ENCODE measurements at places on chromosomes 12 and 14.

DNA sequence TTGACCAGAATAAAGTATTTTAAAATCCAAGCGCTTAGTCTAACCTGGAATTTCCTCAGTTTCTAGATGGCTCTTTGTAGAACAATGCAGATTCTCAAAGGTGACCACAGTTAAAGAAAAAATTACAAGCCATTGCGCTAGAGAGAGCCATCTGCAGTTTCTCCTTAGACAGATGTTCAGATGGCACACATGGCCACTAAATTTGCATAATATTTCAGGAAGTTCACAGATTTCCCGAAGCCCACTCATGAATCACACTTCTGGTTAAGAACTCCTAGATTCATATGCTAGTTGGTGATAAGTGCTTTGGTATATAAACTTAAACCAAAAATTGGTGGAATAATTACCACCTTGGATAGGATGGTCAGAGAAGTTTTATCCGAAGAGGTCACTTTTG lies 749 bp downstream of the AKAP3 start:
- DNase-seq = no peak

DNA sequence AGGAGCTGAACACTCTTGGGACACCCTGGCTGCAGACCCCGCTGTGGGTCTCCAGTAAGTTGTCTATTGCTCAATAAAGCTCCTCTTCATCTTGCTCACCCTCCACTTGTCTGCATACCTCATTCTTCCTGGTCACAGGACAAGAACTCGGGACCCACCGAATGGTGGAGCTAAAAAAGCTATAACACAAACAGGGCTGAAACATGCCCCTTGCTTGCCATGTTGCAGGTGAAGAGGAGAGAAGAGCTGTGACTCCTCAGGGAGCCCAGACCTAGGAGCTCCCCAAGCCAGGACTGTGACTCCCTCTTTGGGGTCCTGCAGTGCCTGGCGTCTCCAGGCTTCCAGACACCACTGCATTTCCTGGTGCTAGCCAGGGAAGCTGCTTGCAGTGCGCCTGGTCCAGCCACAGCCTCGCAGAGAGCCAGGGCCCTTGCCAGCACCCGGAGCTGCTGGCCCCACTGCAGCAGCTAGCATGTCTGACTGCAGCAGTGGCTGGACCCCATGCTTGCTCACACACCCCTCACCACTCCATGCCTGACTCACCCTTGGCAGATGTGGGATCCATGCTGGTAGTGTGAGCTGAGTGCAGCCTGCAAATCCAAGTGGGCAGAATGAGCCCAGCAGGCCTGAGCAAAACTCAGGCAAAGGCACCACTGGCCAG lies 37.1 kb upstream of the OR5AU1 start:
- no peak for DNase-seq

DNA sequence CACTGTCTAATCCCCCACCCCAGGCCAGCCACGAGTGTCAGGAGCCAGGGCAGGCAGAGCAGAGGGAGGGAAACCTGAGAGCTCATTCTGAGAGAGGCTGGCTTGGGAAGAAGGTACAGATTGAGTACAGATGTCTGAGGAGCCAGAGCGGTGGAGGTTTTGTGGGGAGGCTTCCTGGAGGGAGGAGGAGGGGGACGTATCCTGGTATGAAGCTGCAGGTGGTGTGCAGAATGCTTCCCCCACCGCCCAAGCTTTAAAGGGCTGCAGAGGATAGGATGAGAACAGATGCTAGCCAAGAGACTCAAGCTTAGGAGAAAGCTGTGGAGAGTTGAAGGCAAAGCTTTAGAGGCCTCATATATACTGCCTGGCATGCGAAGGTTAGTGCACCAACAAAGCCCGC lies 3.2 kb upstream of the TAMALIN start:
- no peak for DNase-seq

GRCh38 chr14:33652566-33653307 lies 298.1 kb downstream of the EGLN3 start:
- DNase-seq = no peak

GRCh38 chr12:68163560-68164081 lies 4.1 kb upstream of the IFNG start:
- no peak for DNase-seq

- DNase-seq = no peak
These were observed 24.7 kb upstream of the OR6J1 start for GRCh38 chr14:22668863-22669262.

DNA sequence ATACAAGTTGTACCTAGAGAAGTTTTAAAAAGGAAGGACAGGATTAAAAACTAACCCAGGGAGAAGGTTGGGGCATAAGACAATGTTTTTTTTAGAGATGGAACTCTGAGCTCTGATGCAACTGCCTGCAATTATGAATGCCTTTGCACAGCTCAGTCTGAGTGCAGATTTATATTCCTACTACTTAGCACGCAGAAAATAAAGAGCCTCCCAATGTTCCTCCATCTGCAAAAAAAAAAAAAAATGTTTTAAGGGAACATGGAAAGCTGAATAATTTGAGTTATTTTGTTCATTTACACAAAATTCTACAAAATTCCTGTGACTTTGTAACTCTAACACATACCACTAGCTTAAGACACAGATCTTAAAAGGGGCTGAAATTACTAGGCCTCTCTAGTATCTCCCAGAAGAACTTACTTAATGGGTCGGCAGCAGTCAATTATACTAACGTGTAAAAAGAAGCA lies 15.7 kb downstream of the CLIP1 start:
- DNase-seq = no peak

GRCh38 chr14:31746326-31746725 lies 185.1 kb downstream of the NUBPL start:
- no peak for DNase-seq

- no peak for DNase-seq
These were observed 252.6 kb downstream of the ACSS3 start for GRCh38 chr12:81330480-81330879.

- DNase-seq = no peak
These were observed 14.7 kb downstream of the HMGA2 start for GRCh38 chr12:65839027-65839426.

GRCh38 chr14:100644784-100645183 lies 57.6 kb upstream of the BEGAIN start:
- DNase-seq = no peak

GRCh38 chr12:51815571-51815970 lies 32.9 kb downstream of the FIGNL2 start:
- DNase-seq = no peak

DNA sequence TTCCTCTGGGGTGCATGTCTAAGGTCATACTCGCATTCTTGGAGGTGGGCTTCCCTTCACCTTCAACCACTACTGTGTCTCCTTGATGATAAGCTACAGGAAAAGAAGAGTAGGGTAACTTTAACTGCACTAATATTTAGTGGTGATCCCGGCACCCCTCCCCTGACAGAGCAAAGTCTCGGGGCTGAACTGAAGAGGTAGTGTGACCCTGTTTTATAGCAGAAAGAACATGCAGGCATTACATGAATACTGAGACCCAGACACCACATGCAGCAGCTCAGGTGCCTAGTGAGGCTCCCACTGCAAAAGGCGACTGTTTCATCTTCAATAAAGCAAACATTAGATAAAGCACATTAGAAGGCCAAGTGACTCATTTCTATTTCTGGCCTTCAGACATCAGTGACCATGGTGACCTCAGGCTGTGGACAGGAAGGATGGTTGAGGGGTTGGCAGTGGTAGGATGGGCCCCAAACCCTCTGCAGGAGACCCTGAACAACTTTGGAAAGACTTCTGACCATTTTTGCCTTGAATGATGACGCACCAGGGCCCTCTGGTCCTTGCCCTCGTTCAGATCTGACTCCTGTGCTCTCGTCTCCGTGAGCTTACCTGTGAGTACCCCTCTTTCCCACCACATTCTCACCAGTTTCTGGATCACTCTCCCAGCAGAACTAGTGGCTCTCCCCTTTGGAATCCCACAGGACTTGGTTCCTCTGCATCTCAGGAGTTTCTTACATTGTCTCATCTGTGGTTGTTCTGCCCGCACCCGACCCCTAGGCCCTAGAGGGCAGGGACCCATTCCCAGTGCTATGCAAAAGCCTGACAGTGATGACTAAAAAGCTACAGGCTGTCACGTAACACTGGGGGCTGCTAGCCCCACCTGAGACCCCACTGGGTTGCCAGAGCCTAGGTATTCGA lies 23.8 kb upstream of the JPH4 start:
- DNase-seq = no peak

- no peak for DNase-seq
These were observed 23.2 kb downstream of the HAL start for GRCh38 chr12:95972832-95973456.

- DNase-seq = no peak
These were observed 1493.6 kb downstream of the AACS start for GRCh38 chr12:126558810-126559209.

DNA sequence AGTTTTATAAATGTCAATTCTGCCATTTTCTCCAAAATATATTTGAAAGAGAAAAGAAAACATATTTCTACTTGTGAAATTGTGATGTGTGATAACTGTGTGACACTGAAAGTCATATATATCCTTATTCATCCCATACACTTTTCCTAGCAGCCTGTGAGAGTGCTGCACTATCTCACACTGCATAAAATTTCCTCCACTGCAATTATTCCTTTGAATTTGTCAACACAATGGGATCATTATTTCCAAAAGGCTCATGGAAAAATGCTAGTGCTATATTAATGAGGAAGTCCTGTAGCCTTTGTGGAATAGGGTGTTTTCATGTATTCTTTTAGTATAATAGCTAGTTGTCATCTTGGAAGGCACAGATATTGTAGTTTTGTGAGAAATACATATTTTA lies 504.1 kb downstream of the RPL10L start:
- DNase-seq = no peak

DNA sequence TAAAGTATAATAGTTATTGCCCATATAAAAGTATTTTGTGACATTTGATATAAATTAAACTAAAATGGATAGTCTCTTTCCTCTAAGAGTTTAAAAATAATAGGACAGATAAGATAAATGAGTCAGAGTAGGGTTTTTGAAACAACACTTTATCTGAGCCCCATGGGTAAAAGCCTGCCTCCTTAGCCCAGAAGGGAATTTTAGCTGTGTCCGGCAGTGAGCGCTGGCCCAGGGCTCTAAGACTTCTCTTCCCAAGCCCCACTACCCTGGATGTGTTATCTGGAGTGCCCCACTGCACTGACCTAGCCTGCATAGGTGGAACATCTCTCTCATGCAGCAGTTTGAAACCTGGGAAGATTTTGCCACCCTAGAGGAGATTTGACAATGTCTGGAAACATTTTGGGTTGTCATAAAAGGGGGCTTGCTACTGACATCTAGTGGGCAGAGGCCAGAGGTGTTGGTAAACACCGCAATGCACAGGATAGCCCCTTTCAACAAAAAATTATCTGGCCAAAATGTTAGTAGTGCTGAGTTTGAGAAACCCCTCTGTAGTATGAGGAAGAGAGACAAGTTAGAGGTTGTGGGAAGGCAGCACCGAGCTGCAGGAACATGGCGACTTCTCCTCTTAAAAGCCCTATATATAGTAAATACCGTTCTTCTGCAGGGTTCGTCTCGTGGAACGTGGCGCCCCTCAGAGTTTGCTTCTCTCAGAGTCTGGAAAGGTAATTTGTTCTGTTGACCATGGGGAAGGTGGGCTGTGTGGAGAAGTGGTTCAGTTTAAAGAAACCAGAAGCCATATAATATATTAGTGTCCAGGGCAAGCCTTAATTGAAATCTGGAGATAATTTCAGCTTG lies 29.3 kb upstream of the ATF1 start:
- DNase-seq = no peak

DNA sequence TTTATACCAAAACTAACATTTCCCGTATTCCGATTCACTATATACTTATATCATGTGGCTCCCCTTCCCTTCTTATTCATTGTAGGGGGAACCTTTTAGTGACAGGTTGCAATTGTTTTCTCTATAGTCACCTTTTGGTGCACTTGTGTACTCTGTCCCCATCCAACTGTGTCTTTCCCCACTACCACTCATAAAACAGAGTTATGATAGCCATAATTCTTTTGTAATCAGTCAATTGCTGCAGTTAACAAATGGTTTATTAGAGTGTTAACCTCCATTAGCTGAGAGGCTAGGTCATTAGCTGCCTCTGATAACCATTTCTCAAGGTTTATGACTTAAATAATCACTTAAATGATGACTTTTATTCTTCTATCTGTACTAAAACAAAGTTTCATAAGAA lies 338.1 kb upstream of the SEL1L start:
- no peak for DNase-seq

GRCh38 chr14:100885196-100885595 lies 18.3 kb downstream of the RTL1 start:
- no peak for DNase-seq

DNA sequence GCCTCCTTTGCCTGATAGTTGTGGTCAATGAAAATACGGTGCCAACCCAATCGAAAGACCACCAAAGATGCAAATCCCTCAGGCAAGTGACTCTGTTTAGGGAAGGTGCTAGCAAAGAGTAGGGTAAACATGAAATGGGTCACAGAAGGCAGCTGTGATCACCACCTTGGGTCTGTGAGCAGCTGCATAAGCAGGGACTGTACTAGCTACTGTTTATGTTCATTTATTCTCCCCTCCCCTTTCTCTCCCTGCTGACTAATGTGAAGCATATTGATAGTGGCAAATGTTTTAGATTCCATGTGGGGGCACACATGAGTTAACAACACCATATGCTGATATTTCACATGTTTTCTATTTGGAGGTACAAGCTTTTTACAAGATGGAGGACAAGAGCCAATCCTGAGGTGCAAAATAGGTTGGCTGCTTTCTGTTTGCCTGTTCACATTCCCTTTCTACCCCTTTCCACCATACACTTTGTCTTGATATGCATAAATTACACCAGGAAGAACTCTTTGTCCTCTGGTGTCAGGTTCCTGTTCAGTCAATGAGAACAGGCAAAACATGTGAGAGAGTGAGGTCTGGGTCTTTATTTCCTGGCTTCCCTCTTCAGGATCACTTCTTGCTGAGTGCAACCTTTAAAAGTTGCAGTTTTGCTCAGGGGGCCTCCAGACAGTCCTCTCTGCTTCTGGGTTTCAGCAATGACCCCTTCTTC lies 71.1 kb downstream of the AVPR1A start:
- DNase-seq = no peak

- DNase-seq = no peak
These were observed 794.3 kb upstream of the NOVA1 start for GRCh38 chr14:27392153-27392552.

DNA sequence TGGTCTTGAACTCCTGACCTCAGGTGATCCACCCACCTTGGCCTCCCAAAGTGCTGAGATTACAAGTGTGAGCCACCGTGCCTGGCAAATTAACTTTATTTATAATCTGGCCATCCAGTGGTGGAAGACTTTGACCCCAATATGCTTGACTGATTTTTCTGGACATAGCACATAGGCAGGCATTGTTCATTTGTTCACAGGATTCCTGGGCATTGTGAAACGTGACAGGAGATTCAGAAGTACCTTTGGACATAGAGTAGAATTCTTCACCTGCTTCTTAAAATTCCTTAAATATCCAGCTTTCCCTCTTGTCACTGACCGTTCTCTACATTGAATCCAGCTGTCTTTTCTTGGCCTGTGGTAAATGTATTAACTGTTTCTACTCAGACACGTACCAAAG lies 103.1 kb downstream of the SCN8A start:
- DNase-seq = no peak

- DNase-seq = no peak
These were observed 3.8 kb downstream of the FAM181A start for GRCh38 chr14:93930989-93931307.

GRCh38 chr12:57049890-57050289 lies at the start of gene MYO1A:
TSS of gene MYO1A (minus strand) at chr12:57050129. CDS start at chr12:57048323, 1,806 bp downstream.
- DNase-seq = no peak

Measured in stimulated activated CD4-positive, alpha-beta T cell treated with anti-CD3 and anti-CD28 coated beads, Interleukin-1b, Interleukin-23, amount 100 ng/mL, for 4 hours (primary cell).